ENCODE measurements at places on chromosomes 7 and 10. TPM values are rescaled to one million over a fixed set of nuclear protein-coding genes. Genes with fewer than 3 reads are reported as not detected.

Gene C10orf53
- not detected for total RNA-seq

Gene DKK1
- 343 TPM for total RNA-seq

Gene GATA3
- 5.9 TPM for total RNA-seq

Gene PAXIP1
- 16.8 TPM for total RNA-seq

Gene FRMD4A
- 4.9 TPM for total RNA-seq

Gene NEUROD6
- total RNA-seq, result not detected

Gene ZPBP
- total RNA-seq, result not detected

Gene CAMK2B
- total RNA-seq, result 0.20 TPM

Gene SPDYE16
- not detected for total RNA-seq

Gene PSTK
- 4.8 TPM for total RNA-seq

Gene HKDC1
- total RNA-seq, result 19.1 TPM

Gene TYW1B
- 3.0 TPM for total RNA-seq

Gene EN2
- total RNA-seq, result 1.0 TPM

Gene CALML3
- total RNA-seq, result not detected

Gene HIP1
- total RNA-seq, result 21.7 TPM

Gene SPDYE8
- total RNA-seq, result not detected

Gene SLC39A12
- not detected for total RNA-seq

Gene ADAMTS14
- 0.09 TPM for total RNA-seq

Gene PRPS1L1
- not detected for total RNA-seq

Gene GJC3
- total RNA-seq, result 0.11 TPM

Gene HTR5A
- total RNA-seq, result not detected

Gene DLX6
- total RNA-seq, result not detected

Gene RPP38
- 36.7 TPM for total RNA-seq

Gene CRPPA
- total RNA-seq, result 0.34 TPM

Gene FOXP2
- total RNA-seq, result not detected

Gene PTN
- total RNA-seq, result not detected

Gene TMEM196
- not detected for total RNA-seq

Gene ACSL5
- 0.13 TPM for total RNA-seq

Gene IL6
- total RNA-seq, result 2.9 TPM

Gene FKBP6
- total RNA-seq, result not detected

Gene WEE2
- not detected for total RNA-seq

Gene GLI3
- 0.34 TPM for total RNA-seq

Gene SVIL
- total RNA-seq, result 23.9 TPM

Gene EGFR
- total RNA-seq, result 105 TPM

Gene LRIT1
- total RNA-seq, result not detected

Gene JCAD
- 9.6 TPM for total RNA-seq

Gene TUBAL3
- 0.52 TPM for total RNA-seq

Gene BMPR1A
- total RNA-seq, result 29.4 TPM

Gene EBLN1
- 0.19 TPM for total RNA-seq

Gene SUN3
- not detected for total RNA-seq

Gene GNG11
- 33.6 TPM for total RNA-seq

Gene GIMAP4
- total RNA-seq, result not detected

Gene FAM221A
- total RNA-seq, result 1.6 TPM

Gene FGFR2
- total RNA-seq, result 0.45 TPM

Gene LRWD1
- total RNA-seq, result 35.3 TPM

Gene ADRB1
- 0.54 TPM for total RNA-seq

Gene GSAP
- 3.0 TPM for total RNA-seq

Gene PAX4
- not detected for total RNA-seq

Gene ASAH2
- total RNA-seq, result 3.3 TPM

Gene PDIA4
- 200 TPM for total RNA-seq

Gene TMEM254
- 21.1 TPM for total RNA-seq
